Activated CD4-positive, alpha-beta T cell treated with anti-CD3 and anti-CD28 coated beads for 36 hours (primary cell): ENCODE measurements at places on chromosomes 11 and 22. TPM values are rescaled to one million over a fixed set of nuclear protein-coding genes. Genes with fewer than 3 reads are reported as not detected.

- no peaks in the 10 kb centered on the region for H3K36me3 ChIP-seq
- no peak for DNase-seq
- no peaks in the 10 kb centered on the region for H3K4me1 ChIP-seq
- H3K27ac ChIP-seq: no peak overlapping the region
- H3K27me3 ChIP-seq: peaks cover 16% of the 10 kb centered on the region
- H3K4me3 ChIP-seq: no peak overlapping the region
These were observed 506.1 kb downstream of the MIAT start for GRCh38 chr22:27163162-27164137.

GRCh38 chr11:25890626-25891260, 441.2 kb upstream of the ANO3 start:
- no peaks in the 10 kb centered on the region for H3K27me3 ChIP-seq
- H3K4me1 ChIP-seq: no peaks in the 10 kb centered on the region
- no peak overlapping the region for H3K4me3 ChIP-seq

DNA sequence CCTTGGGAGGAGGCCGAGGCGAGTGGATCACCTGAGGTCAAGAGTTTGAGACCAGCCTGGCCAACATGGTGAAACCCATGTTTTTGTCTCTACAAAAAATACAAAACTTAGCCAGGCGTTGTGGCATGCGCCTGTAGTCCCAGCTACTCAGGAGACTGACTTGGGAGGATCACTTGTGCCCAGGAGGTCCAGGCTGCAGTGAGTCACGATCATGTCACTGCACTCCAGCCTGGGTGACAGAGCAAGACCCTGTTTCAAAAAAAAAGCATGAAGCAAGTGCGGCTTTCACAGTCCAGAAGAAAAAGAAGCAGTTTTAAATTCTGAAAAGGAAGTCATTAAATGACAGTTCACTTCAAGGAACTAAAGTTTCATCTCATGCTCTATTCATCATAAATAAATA, 7.1 kb upstream of the LTO1 start:
- no peaks in the 10 kb centered on the region for H3K36me3 ChIP-seq
- H3K4me1 ChIP-seq: peaks cover 3% of the 10 kb centered on the region
- DNase-seq: no peak
- H3K4me3 ChIP-seq: no peak overlapping the region
- H3K27ac ChIP-seq: no peak overlapping the region

DNA sequence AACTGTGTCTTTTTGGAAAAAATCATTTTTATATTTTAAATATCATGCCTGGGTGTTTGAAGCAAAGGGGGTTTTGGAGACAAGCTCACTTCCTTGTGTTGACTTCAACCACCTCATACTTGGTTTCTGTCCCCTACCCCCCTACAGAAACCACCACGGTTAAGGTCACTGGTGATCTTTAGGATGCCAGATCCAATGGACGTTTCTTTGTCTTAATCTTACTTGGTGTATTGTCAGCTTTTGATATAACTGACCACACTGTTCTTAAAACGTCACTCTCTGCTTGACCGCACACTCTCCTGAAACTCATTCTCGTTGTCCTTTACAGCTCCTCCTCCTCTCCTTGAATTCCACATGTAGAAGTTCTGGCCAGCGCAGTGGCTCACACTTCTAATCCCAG, 34.8 kb upstream of the SWAP70 start:
- no peak overlapping the region for H3K27ac ChIP-seq
- no peaks in the 10 kb centered on the region for H3K27me3 ChIP-seq
- no peaks in the 10 kb centered on the region for H3K4me1 ChIP-seq
- H3K36me3 ChIP-seq: no peaks in the 10 kb centered on the region

EMID1 gene
- not detected for total RNA-seq

GRCh38 chr11:46918083-46918787, at the start of gene LRP4:
Gene LRP4 (minus strand): TSS chr11:46918550. CDS start chr11:46918379, 171 bp downstream.
- no peaks in the 10 kb centered on the region for H3K36me3 ChIP-seq
- DNase-seq: peak; percentile 62
- peaks cover 25% of the 10 kb centered on the region for H3K4me1 ChIP-seq
- H3K27ac ChIP-seq: no peak within 1 kb of the TSS

SPI1 gene
- total RNA-seq: 0.11 TPM

IL17RA gene
- total RNA-seq: 13.3 TPM

SCARF2 gene
- 0.39 TPM for total RNA-seq

DNA sequence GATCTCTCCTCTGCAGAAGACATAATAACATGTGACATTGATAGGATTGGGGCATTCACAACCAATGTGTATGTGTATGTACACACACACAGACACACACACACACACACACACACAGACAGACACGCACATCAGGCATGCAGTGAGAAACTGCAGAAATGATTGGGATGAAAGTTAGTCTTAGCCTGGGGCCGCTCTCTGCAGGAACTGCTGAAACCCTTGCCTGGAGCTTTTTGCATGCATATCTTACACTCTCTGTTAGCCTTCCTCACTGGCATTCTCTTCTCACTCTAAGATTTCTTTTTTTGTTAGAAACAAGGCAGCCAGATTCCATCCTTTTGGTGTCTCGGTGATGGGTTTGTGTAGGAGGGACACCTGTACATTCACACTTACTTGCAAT, 337.9 kb downstream of the NELL1 start:
- no peaks in the 10 kb centered on the region for H3K4me1 ChIP-seq
- H3K27me3 ChIP-seq: no peaks in the 10 kb centered on the region
- no peaks in the 10 kb centered on the region for H3K36me3 ChIP-seq
- H3K27ac ChIP-seq: no peak overlapping the region
- H3K4me3 ChIP-seq: no peak overlapping the region

PLAAT5 gene
- 0.07 TPM for total RNA-seq

ZP1 gene
- total RNA-seq: not detected

DNA sequence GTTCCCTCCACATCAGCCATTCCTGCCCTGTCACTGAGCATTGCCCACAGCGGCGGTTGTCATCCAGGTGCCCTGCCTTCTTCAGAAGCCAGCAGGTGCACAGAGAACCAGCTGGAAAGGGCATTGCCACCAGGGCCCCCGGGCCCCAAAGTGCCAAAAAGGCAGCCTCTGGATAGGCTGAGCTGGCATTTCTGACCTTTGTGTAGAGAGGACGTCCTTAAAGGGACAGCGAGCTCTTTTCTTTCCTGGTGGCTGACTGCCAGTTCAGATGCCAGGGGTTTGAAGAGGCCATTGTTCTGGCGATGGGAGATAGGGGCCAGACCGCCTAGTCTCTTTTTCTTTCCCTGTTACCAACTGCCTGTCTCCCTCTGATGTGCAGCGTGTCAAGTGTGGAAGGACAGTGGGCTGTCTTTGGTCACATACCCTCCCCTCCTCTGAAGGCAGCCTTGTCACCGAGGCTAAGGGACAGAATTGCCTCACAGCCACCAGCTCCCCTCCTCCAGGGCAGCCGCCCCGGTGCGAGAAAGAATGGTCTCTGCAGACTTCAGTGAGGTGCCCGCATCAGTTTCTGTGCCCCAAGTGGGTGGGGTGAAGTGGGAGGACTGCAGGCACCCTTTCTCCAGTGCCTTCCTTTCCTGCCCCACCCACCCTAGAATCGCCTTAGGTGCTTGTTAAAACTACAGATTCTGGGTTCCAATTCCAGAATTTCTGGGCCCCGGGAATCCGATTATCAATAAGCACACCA, 109.6 kb downstream of the SCN3B start:
- H3K36me3 ChIP-seq: peaks cover 5% of the 10 kb centered on the region
- no peak overlapping the region for H3K4me3 ChIP-seq
- H3K27me3 ChIP-seq: no peaks in the 10 kb centered on the region
- H3K4me1 ChIP-seq: peaks cover 3% of the 10 kb centered on the region

GRCh38 chr11:1750840-1751530, 590 bp upstream of the IFITM10 start:
- DNase-seq: no peak
- no peak overlapping the region for H3K27ac ChIP-seq
- peaks cover 14% of the 10 kb centered on the region for H3K27me3 ChIP-seq
- no peak overlapping the region for H3K4me3 ChIP-seq
- H3K36me3 ChIP-seq: peaks cover 4% of the 10 kb centered on the region
- peaks cover 34% of the 10 kb centered on the region for H3K4me1 ChIP-seq

DNA sequence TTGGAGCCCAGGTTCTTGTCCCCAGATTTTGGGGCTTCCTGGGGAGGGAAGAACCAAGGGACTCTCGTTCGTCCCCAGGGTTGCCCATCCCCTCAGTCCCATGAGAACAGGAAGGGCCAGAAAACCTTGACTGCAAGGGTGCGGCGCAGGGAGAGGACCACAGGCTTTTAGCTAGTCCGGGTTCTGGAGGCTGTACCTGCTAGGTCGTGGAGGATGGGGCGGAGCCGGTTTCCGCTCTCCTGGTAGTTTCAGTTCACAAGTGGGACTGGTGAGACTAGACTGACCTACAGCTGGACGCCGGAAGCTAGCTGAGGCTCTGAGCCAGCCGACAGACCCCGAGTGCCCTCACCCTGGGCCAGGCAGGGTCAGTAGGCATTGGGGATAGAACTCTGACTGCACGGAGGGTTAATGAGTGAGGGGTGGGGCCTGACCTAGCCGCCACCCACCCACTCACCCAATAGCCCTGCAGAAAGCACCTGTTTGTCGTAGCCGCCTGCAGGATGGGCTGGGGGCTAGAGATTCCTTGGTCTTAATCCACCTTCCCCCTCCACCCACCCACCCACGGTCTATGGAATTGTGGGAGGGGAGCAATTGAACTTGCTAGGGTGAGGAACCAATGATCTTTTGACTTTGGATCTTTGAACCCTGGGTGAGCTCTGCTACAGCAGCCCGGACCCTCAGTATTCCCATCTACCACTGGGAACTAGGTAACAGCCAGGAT, 1.5 kb downstream of the MAFF start:
- peaks cover 31% of the 10 kb centered on the region for H3K4me1 ChIP-seq
- no peaks in the 10 kb centered on the region for H3K36me3 ChIP-seq
- H3K27me3 ChIP-seq: no peaks in the 10 kb centered on the region
- peak; percentile 62 for DNase-seq
- H3K27ac ChIP-seq: peak overlapping the region; percentile 70
- H3K4me3 ChIP-seq: peak overlapping the region; percentile 81

- DNase-seq: no peak
- no peaks in the 10 kb centered on the region for H3K36me3 ChIP-seq
- no peak overlapping the region for H3K27ac ChIP-seq
These were observed 13.2 kb downstream of the FZD4 start for GRCh38 chr11:86941871-86942599.

- no peak overlapping the region for H3K27ac ChIP-seq
- peaks cover 9% of the 10 kb centered on the region for H3K36me3 ChIP-seq
- no peaks in the 10 kb centered on the region for H3K27me3 ChIP-seq
- no peaks in the 10 kb centered on the region for H3K4me1 ChIP-seq
These were observed 8.5 kb downstream of the TMEM258 start for GRCh38 chr11:61783717-61784505.

DNA sequence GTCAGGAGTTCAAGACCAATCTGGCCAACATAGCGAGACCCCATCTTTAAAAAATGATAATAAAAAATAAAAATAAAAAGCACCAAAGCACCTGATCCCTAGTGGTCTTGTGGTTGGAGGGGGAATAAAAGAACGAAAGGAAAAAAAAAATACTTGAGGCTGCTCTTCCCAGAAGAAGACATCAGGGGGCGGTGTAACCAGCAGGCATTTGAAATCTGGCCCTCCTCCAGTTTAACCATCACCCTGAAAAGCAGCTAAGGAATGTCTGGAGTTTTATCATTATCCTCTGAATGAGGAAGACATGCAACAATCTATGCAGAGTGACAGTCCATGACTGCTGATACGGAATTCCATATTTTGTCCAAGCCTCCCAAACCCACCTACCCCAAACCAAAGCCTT, 5.6 kb upstream of the KCTD17 start:
- no peak overlapping the region for H3K27ac ChIP-seq
- H3K27me3 ChIP-seq: no peaks in the 10 kb centered on the region
- DNase-seq: no peak
- H3K4me3 ChIP-seq: no peak overlapping the region

DNA sequence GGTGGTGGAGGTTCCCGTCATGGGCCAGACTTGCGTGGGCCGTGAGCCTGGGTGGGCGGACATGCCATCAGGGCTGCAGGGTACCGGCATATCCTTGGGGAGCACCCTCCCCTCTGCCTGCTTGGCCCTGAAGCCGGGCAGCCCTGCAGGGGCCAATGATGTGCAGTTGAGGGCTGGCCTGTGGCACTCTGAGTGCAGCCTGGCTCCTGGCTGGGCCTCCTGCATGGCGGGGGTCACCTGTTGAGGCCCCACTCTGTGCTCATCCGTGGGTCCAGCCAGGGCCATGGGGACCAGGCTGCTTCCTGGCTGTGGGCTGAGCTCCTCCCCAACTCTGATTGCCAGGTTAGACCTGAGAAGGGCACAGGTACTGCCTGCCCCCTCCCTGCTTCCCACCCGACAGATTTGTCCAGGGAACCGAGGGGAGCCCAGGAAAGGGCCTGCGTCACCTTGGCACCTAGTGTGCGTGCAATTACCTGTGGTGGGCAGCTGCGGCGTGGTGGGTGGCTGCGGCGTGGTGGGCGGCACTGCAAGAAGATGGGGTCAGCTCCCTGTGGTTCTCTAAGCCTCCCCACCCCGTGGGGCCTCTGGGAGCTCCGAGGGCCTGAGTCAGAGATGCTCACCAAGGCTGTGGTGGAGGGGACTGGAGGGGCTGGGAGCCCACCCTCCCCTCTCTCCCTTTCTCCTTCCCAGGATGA, 16.2 kb downstream of the MUC6 start:
- no peak for DNase-seq
- H3K36me3 ChIP-seq: no peaks in the 10 kb centered on the region
- H3K27ac ChIP-seq: no peak overlapping the region

DNA sequence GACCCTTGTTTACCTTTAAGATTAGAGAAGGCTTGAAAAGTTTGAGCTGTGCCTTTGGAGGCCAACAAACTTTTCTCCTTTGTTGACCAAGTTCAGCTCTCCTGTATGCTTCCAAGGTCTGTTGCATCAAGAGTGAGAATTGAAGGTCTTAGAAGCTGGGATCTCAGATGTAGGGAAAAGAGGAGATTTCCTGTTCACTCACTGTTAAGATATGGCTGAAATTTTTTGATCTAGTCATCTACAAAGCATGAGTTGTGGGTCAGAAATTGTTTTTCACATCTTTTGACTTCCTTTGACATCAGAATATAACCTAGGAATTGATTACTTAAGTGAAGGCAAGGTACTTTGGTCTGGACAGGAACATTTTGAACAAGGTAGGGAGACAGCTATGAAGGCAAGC, 12.1 kb downstream of the OR51B4 start:
- no peaks in the 10 kb centered on the region for H3K27me3 ChIP-seq
- no peak overlapping the region for H3K27ac ChIP-seq
- H3K4me3 ChIP-seq: no peak overlapping the region
- no peak for DNase-seq

GRCh38 chr11:126072801-126073594, 10.3 kb upstream of the CDON start:
- no peak for DNase-seq
- H3K4me3 ChIP-seq: no peak overlapping the region
- H3K27ac ChIP-seq: no peak overlapping the region
- no peaks in the 10 kb centered on the region for H3K27me3 ChIP-seq

DNA sequence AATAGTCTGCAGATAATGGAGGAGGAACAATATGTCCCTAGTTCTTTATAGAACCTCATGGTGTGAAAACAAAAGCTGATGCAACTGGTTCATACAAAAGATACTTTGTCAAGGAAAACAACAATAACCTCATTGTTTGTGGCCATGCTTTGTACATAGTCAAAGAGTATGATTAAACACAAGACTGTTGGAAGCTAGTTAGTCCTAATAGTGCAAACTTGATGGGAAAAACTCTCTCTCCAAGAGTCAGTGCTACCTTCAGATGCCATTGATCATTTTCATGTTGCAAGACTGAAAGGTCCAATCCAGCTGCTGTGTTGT, 20.1 kb upstream of the PLAAT2 start:
- H3K4me1 ChIP-seq: peaks cover 9% of the 10 kb centered on the region
- H3K36me3 ChIP-seq: peaks cover 7% of the 10 kb centered on the region
- H3K27ac ChIP-seq: no peak overlapping the region
